ENCODE measurements at places on chromosomes 5 and 9. TPM values are rescaled to one million over a fixed set of nuclear protein-coding genes. Genes with fewer than 3 reads are reported as not detected.

GRCh38 chr5:10254686-10255085, 4.6 kb downstream of the CCT5 start:
- peaks cover 54% of the 10 kb centered on the region for H3K36me3 ChIP-seq
- H3K27ac ChIP-seq = no peak overlapping the region
- no peak overlapping the region for H3K4me3 ChIP-seq
- no peaks in the 10 kb centered on the region for H3K27me3 ChIP-seq

- no peaks in the 10 kb centered on the region for H3K4me1 ChIP-seq
- H3K27me3 ChIP-seq = no peaks in the 10 kb centered on the region
- H3K36me3 ChIP-seq = no peaks in the 10 kb centered on the region
- no peak for DNase-seq
- no peak overlapping the region for H3K27ac ChIP-seq
- H3K4me3 ChIP-seq = no peak overlapping the region
Observed at GRCh38 chr5:45686620-45687019, 9.6 kb downstream of the HCN1 start.

DNA sequence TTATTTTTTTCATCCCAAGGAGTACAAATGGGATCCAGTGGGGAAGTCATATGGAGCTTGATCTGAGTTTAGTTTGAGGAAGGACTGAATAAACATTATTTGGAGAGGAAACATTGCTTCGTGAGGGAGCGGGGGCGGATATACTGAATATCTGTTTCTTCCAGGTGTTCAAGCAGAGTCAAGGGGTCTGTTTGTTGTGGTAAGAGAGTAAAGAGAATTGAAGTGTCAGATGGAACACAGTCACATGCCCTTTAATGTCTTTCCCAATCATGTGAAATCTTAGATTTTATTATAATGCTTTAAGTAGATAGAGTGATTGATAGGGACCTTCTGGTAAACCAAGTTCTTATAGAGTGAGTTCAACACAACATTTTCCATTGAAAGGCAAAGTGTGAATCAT, 33.7 kb downstream of the DDX46 start:
- H3K4me3 ChIP-seq = no peak overlapping the region
- H3K36me3 ChIP-seq = peaks cover 77% of the 10 kb centered on the region
- no peak overlapping the region for H3K27ac ChIP-seq
- DNase-seq = no peak
- no peaks in the 10 kb centered on the region for H3K27me3 ChIP-seq
- H3K4me1 ChIP-seq = no peaks in the 10 kb centered on the region

DNA sequence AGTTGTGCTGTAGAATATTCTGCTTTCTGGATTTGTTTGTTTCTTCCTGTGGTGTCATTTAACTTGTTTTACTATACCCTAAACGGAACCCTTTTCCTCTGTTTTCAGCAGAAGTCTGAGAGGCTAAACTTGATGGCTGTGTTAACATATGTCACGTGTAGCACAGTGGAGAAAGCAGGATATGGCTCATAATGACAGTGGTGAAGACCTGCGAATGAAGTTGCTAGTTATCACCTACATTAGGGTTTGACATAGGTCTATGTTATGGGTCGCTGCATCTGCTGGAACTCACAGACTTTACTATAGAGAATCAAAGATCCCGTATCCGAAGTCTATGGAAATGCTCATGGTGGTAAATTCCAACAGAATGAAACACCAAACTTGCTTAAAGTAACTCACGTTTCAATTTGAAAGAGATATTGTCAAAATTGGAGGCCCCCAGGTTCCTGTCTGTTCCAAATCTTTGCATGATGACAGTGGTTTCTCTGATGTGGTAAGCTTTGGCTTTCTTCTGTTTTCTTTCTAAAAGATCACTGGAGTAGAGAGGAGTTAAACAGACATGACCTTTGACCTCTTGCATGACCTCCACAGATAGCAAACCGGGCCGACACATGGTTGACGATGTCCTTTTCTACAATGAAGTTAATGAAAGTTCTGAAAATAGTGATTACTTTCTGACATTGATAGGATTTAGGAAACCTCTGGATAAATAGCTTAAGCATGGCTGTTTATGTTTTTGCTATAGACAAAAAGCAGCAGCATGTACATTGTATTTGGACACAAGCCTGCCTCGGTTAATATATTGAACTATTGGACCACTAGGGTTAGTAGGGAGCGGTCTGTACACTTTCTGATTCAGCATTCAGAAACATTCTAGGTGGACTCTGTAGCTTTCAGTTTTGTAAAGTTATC, 3.1 kb upstream of the CATSPER3 start:
- no peak overlapping the region for H3K27ac ChIP-seq
- H3K27me3 ChIP-seq = no peaks in the 10 kb centered on the region
- H3K4me1 ChIP-seq = no peaks in the 10 kb centered on the region
- no peak overlapping the region for H3K4me3 ChIP-seq

DNA sequence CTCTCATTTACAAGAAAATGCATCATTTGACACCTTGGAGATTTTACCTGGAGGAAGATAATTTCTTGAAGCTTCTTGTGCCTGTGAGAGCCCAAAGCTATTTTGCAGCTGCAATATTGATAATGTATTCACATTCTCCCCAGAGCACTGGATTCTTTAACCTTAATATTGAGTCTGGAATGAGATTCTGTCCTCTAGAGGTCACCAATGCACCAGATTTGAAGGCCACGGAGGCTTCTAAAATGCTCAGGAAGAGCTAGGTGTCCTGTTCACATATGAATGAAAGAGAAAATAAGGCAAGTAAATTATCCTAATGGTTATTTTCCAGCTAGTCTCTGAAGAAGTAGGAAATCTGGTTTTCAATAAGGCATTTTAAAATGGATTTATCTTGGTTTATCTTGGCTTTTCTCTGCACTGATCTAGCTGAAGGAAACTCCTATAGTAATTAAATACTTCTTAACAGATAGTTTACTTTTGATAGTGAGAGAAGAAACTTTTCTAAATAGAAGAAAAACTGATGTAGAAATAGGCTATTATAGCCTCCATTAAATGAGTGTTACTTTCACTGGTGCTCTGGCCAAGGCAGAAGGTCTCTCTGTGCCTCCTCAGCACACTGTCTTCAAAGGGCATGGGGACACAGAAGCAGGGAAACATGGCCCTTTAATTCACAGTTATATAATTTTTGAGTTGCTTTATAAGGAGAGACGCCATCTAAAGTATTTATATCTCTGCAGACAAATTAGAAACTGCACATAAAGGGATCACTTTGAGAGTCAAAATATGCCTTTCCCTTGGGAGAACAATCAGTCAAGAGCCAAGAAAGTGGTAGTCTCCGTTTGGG, 297.0 kb upstream of the ACTBL2 start:
- DNase-seq = no peak
- no peaks in the 10 kb centered on the region for H3K27me3 ChIP-seq
- peak overlapping the region; percentile 46 for H3K27ac ChIP-seq
- peak overlapping the region; percentile 5 for H3K4me3 ChIP-seq
- no peaks in the 10 kb centered on the region for H3K36me3 ChIP-seq

DNA sequence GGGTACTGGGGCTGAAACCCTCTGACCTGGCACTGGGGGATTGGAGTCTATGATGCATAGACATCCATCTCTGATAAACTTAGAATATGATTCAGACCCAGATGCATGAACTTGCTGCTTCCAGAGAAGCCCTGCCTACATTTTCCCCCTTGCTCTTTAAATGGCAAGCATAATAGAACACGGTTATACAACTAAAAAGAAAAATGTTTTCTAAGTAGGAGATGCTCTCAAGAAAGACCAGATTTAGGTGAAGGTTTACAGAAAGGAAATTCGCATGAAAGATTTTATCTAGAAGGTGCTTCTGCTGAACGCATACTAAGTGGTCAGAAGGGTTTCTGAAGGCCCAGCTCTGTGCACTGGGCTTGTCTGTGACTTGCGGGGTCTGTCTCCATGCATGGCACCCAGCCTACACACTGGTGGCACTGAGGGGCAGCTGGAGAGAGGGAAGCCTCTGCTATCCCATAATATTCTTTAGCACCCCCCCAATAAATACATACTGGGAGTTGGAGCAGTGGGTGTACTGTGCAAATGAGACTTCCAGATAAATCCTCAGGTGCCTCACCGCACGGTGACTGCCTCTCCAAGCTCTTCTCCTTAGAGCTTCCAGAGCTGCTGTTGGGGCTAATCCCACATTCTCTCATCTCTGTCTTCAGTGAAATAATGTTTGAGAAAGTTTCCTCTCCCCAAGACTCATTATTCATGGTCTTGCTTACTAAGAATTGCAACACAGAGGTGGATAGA, 114.6 kb downstream of the FSTL4 start:
- H3K27me3 ChIP-seq = no peaks in the 10 kb centered on the region
- H3K4me1 ChIP-seq = no peaks in the 10 kb centered on the region
- H3K4me3 ChIP-seq = no peak overlapping the region
- no peaks in the 10 kb centered on the region for H3K36me3 ChIP-seq

DNA sequence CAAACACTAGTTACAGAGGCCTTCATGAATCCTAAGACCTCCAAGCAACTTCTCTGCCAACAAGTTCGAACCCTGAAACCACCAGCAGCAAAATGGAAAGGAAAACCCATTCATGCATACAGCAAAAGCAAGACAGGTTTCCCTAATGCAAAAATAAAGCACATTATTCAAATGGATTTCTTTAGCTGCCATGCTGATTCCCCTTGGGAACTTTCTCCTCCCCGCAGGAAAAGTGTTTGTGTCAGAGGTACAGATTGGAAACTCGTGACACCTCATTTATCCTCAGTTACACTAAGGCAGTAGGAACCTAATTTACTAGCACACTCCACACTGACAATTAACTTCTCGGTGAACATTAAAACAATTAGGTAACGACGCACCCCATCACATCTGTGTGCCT, 63.4 kb downstream of the TLE1 start:
- no peak overlapping the region for H3K4me3 ChIP-seq
- H3K36me3 ChIP-seq = no peaks in the 10 kb centered on the region
- H3K27ac ChIP-seq = no peak overlapping the region

GRCh38 chr5:103894882-103895281, 332.3 kb upstream of the NUDT12 start:
- no peak overlapping the region for H3K27ac ChIP-seq
- no peak for DNase-seq
- H3K4me3 ChIP-seq = no peak overlapping the region
- no peaks in the 10 kb centered on the region for H3K4me1 ChIP-seq

GRCh38 chr9:126613651-126614050, at the start of gene LMX1B:
LMX1B (plus strand) TSS chr9:126613928; CDS start chr9:126614450, 522 bp downstream.
- H3K36me3 ChIP-seq = no peaks in the 10 kb centered on the region
- peaks cover 38% of the 10 kb centered on the region for H3K27me3 ChIP-seq
- H3K27ac ChIP-seq = peak within 1 kb of the TSS; percentile 16
- peaks cover 50% of the 10 kb centered on the region for H3K4me1 ChIP-seq

DNA sequence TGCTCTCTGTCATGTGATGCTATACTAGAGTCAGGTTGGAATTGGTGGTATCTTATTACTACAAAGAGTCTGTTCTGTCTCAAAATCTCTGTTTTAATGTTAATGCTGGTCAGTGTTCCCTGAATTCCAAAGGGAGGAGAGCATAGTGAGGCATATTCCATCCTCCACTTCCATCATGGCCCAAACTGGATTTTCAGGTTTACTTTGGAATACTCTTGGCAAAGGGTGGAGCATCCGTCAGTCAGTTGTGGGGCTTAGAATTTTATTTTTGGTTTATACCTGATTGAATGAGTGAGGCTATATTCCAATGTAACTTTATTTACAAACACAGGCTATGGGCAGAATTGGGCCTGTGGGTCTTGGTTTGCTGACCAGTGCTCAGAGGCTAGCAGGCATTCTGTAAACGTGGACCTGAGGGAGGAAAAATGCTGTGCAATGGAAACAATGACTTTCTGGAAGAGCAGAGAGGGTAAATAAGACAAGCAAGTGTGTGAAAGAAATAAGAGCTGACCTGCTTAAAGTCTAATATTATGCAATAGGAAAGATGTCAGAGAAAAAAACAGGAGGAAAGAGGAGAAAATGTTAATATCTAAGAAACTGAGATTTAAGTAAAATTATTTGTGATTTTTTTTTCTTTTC, 106.2 kb upstream of the CLINT1 start:
- H3K4me3 ChIP-seq = no peak overlapping the region
- H3K27ac ChIP-seq = no peak overlapping the region
- no peaks in the 10 kb centered on the region for H3K27me3 ChIP-seq
- no peak for DNase-seq

- no peak overlapping the region for H3K27ac ChIP-seq
- no peak overlapping the region for H3K4me3 ChIP-seq
- no peaks in the 10 kb centered on the region for H3K4me1 ChIP-seq
- H3K27me3 ChIP-seq = no peaks in the 10 kb centered on the region
Observed at GRCh38 chr5:74576941-74577456, 63.5 kb downstream of the ENC1 start.

GRCh38 chr9:5042661-5043178, 57.6 kb downstream of the JAK2 start:
- H3K36me3 ChIP-seq = peaks cover 15% of the 10 kb centered on the region
- DNase-seq = no peak
- no peaks in the 10 kb centered on the region for H3K4me1 ChIP-seq

DNA sequence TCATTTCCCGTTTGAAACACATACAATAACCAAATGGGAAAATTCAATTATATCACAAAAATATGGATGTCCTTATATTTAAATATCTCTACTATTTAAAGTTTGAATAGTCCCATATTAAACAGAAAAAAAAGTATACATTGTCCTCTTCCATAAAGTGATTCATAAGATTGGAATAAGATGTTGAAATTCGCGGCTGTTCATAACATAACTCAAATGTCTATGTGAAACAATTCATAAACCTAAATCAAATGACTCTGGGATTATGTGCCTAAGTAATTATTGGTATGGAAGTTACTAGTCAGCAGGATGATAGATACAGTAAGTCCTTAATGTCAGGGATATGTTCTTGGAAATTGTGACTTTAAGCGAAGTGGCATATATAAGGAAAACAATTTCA, 3.9 kb upstream of the EFNA5 start:
- H3K4me1 ChIP-seq = no peaks in the 10 kb centered on the region
- no peak for DNase-seq
- no peaks in the 10 kb centered on the region for H3K27me3 ChIP-seq
- no peaks in the 10 kb centered on the region for H3K36me3 ChIP-seq
- no peak overlapping the region for H3K27ac ChIP-seq

DNA sequence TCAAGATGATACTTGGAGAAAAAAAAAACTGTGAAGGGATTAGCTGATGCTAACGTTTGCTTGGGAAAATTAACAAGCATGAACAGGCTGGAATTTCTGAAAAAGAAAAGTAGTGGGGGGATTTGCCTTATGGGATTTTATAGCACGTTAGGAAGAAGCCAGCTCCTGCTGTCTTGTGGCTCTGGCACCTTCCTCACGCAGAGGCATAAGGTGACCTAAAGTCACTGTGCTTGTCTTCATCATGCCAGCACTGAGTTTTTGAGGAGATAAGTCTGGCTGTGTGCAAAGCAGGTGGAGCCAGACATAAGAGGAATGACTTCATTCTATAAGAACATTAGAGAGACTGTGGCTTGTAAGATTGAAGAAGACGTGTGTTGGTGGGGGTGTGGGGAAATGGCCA, 94.4 kb upstream of the MAP1B start:
- no peak overlapping the region for H3K4me3 ChIP-seq
- DNase-seq = no peak
- H3K36me3 ChIP-seq = no peaks in the 10 kb centered on the region
- no peaks in the 10 kb centered on the region for H3K4me1 ChIP-seq
- H3K27ac ChIP-seq = no peak overlapping the region

GRCh38 chr9:118059484-118060278, 355.5 kb downstream of the TLR4 start:
- H3K36me3 ChIP-seq = no peaks in the 10 kb centered on the region
- no peak for DNase-seq
- no peak overlapping the region for H3K27ac ChIP-seq
- no peaks in the 10 kb centered on the region for H3K4me1 ChIP-seq

GRCh38 chr9:13568405-13568804, 288.9 kb upstream of the MPDZ start:
- no peaks in the 10 kb centered on the region for H3K27me3 ChIP-seq
- no peaks in the 10 kb centered on the region for H3K4me1 ChIP-seq
- DNase-seq = no peak
- peak overlapping the region; percentile 40 for H3K4me3 ChIP-seq

CDKN2B gene
- total RNA-seq = 3.9 TPM

HEMGN gene
- total RNA-seq = 0.63 TPM

C9orf50 gene
- not detected for total RNA-seq

SPINK6 gene
- not detected for total RNA-seq

NR4A3 gene
- total RNA-seq = 19.9 TPM

SLC6A18 gene
- total RNA-seq = not detected

ZFP62 gene
- total RNA-seq = 13.1 TPM

ABCA1 gene
- 7.9 TPM for total RNA-seq
